ENCODE measurements at places on chromosomes 4 and X.

DNA sequence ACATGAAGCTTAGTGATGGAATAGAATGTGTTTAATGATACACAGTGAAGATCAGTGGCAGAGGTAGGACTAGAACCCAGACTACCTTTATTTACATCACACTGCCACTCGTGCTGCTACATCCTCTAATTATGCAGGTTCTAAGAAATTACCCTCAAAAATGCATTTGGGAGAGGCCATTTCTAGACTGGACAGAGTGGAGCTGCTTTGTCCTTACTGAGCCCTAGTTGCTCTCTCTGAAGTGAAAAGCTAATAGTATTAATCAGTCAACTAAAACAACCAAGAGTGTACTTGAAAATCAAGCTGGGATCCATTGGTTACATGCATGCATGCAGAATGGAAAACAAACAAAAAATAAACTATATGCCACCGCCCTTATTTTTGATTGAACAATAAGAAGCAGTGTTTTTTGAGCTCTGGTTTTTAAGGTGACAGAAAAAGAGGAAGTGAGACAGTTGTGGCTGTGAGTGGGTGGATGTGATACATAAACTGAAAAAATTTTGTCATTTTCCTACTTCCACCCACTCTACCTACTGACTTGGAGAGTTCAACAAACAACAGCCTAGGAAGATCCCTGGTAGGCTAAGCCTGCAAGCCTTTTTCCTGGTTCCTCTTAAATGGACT is 6.8 kb upstream of the VSIG4 start:
- DNase-seq: no peak

DNA sequence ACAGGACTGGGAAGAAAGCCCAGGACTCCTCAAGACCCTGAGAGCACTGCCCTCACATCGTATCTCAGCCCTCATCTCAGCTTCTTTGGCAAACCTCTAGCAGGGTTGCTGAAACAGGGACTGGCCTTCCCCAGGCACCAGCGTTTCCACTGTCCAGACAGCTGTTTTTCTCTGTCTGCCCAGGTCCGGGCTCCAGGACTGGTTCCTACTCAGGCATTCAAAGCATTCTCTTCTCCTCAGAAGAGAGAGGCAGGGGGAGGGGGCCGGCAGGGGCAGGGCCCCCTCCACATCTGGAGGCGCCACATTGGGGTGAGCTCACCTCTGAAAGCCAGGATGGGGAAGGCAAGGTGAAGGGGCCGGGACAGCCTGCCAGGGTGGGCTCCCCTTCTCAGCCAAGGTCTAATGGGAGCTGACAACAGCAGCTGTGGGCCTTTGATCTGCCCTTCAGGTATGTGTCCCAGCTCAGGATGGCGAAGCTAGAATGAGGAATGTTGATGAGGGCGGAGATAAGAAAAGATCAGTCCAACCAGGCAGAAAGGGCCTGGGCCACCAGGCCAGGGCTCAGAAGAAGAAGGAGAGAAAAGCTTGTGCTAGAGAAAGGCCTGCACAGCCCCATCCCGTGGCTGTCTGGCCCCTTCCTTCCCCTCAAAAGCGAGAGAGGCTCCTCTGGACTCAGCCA is 60.4 kb downstream of the PJA1 start:
- no peak for DNase-seq

DNA sequence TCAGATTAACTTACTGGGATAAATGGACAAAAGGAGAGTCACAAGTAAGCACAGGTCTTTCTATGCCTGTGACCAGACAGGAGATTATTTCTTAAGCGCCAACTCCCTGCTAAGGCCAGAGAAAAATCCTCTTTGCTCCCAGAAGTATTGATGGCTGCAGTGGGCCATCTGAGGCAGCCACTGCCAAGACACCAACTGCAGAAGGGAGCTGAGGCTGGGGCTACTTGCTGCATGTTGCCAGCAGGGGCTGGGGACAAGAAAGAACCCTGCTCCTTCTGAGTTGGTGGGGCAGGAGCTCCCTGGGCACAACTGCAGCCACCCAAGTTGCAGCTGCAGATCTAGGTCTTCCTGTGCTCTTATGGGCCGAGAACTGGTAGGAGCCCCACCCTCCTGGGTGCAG is 1075.3 kb downstream of the PCDH18 start:
- no peak for DNase-seq

DNA sequence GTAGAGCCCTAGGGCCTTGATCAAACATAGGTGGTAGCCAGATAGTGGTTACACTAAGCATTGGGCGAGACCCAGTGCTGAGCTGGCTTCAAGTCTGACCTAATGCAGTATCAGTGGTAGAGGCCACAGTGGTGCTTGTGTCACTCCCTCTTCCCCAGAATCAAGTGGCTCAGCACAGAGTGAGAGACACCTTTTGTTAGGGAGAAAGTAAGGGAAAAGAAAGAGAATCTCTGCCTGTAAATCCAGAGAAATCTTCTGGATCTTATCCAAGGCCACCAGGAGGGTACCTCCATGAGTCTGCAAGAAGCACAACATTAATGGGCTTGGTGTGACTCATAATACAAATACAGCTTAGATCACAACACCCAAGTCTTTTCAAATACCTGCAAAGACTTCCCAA is 117.7 kb upstream of the SLC6A14 start:
- DNase-seq: no peak

DNA sequence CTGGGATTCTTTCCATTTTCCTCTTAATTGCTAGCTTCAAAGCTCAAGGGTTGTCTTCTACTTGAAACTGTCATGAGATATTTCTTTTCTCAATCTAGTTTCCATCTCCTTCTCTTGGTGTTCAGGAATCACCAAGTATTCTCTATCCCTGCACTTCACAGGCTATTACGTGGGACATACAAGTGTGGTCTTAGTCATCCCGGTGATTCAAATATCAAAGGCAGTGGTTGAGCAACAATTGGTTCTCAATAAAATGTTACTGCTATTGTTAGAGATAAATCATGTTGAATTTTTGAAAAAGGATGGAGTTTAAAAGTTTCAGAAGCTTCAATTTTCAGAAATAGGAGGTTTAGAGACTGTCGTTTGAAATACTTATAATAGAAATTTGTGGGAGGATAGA is 812.9 kb downstream of the FSTL5 start:
- DNase-seq: no peak

DNA sequence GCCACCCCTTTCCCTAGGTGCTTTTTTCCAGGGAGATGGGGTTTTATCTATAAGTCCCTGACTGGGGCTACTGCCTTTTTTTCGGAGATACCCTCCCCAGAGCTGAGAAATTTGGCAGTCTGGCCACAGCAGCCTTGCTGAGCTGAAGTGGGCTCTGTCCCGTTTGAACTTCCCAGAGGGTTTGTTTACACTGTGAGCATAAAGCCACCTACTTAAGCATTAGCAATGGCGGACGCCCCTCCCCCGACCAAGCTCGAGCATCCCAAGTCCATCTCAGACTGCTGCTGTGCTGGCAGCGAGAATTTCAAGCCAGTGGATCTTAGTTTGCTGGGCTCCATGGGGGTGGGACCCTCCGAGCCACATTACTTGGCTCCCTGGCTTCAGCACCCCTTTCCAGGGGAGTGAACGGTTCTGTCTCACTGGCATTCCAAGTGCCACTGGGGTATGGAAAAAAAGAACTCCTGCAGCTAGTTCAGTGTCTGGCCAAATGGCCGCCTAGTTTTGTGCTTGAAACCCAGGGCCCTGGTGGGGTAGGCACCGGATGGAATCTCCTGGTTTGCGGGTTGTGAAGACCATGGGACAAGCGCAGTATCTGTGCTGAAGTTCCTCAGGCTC is 456.4 kb upstream of the HTR2C start:
- no peak for DNase-seq

- no peak for DNase-seq
Observed at GRCh38 chr4:188722911-188723310, 583.7 kb downstream of the TRIML1 start.

DNA sequence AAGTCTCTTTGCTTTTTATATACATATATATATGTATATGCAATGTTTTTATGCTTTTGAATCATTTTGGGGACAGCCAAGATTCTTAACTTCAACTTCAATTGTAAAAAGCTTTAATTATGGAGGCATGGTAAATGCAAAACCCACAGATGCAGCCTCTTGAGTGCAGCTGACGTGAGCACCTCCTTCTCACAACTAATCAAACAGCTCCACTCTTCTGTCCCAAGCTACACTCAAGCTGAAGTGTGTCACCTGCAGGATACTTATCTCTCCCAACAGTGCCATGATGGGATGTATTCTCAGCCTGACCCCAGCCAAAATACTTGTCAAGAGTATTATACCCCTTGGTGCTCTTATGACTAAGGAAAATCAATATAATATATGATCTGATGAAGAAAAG is 60.7 kb upstream of the BLTP1 start:
- no peak for DNase-seq

DNA sequence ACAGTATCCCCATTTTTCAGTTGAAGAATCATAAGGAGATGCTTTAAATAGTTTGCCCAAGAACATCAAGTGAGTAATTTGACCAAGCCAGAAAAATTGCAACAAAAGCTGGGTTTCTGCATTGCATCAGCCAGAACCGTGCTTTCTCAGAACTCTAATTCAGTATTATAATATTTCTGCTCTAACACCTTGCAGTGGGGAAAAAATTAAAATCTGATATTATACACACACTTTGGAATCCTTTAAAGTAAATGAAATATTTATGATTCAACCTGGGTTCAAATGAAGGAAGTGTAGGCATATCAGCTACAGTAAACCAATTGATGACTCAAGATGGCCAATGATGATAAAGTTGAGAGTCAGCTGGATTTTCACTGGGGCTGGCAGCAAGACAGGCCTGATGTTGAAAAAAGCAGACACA is 387.6 kb upstream of the ZFP42 start:
- no peak for DNase-seq

GRCh38 chr4:156962528-156962974 is 9.0 kb downstream of the PDGFC start:
- DNase-seq: no peak

GRCh38 chrX:38965888-38966287 is 164.6 kb downstream of the MID1IP1 start:
- DNase-seq: no peak

GRCh38 chr4:103074744-103075434 is 1.7 kb downstream of the SLC9B2 start:
- no peak for DNase-seq

DNA sequence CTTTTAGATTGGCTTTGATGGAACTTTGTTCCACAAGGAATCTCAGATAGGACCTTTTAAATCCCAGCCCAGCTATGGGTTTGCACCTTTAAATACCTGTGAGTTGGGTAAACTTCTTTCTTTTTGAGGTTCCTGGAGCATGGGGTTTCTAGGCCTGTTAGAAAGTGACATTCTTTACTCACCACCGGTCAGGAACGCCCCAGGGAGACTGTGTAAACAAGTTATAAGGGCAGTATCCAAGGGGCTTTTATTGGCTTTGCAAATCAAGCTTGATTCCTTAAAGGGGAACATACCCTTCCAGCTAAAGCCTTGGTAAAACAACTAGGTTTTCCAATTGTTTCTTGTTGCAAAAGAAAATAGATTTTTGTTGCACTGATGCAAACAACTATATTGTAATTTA is 93.4 kb downstream of the TENT5D start:
- DNase-seq: no peak

- DNase-seq: no peak
Observed at GRCh38 chr4:26346203-26346620, 25.4 kb downstream of the RBPJ start.

All from D341Med (cell line).